ENCODE measurements at places on chromosomes 2 and 18.
A peak's percentile ranks its signal among the peaks of the same experiment; 100 is the strongest.

- DNase-seq: no peak
Measured at GRCh38 chr18:62109676-62110075, 77.2 kb downstream of the PIGN start.

- no peak for DNase-seq
Measured at GRCh38 chr18:58004317-58004716, 39.7 kb upstream of the NEDD4L start.

GRCh38 chr2:194380011-194380410 lies 1277.0 kb upstream of the SLC39A10 start:
- no peak for DNase-seq

GRCh38 chr2:177668617-177669016 lies 276.0 kb downstream of the AGPS start:
- no peak for DNase-seq

GRCh38 chr18:7657050-7657449 lies 89.9 kb downstream of the PTPRM start:
- no peak for DNase-seq

- no peak for DNase-seq
Measured at GRCh38 chr2:13050764-13051163, 334.0 kb downstream of the TRIB2 start.

- DNase-seq: no peak
Measured at GRCh38 chr2:215770668-215771067, 242.7 kb downstream of the MREG start.

GRCh38 chr18:30997223-30997622 lies 45.3 kb downstream of the DSC3 start:
- no peak for DNase-seq

DNA sequence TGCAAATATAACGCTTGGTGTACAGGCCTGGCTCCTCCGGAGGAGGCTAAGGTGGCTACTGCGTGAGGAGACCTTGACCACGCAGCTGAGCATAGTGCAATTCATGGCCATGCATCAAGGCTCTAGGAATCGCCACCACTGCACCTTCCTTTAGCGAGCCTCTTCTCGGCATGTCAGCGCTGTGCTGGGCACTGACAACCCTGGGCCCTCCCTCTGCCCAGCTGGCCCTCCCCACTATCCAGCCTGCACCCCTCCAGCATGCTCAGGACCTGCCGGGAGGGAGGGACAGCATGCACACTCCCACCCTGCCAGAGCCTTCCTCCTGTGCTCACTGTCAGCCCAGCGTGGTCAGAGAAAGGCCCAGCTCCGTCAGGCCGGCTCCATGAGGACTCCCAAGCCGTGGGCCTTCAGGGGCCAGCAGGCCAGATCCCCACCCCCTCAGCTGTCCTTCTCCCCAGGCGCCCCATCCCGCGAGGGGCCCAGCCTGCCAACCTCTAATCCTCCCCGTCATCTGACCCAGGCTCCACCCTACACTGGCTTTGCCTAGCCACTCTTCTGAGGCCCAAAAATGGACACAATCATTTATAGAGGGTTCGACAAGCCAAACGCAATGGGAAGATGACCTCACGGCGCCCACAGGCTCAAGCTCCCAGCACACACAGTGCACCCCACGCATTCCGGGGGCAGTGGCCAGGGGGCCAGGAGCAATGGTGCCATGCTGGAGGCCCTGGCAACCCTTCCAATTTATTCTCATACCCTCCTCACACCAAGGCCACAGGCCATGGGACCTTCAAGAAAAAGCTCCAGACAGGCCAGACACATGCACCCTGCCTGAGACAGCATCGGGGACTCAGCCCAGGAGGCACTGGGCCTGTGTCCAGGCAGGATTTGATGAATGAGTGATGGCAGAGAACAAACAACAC lies 3.5 kb downstream of the BIN1 start:
- no peak for DNase-seq

DNA sequence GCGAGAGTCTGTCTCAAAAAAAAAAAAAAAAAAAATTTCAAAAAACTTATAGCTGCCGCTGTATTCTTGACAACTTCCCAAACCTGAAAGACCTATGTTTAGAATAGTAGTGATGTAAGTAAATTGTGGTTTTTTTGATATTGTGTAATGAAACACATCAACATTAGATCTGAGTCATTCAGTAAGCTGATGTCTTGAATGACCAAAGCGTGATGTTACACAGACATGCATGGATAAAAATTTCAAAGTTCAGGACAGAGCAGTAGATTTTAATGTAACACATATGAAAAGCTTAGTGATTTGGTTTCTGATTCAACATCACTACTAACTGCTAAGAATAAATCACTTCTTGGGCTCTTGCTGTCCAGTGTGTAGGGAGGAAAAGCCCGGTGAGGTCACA lies 69.3 kb upstream of the MEX3C start:
- peak; percentile 94 for DNase-seq

- DNase-seq: no peak
Measured at GRCh38 chr2:9102861-9103662, 99.6 kb upstream of the MBOAT2 start.

GRCh38 chr2:164479460-164479859 lies 141.8 kb downstream of the GRB14 start:
- no peak for DNase-seq

- DNase-seq: no peak
Measured at GRCh38 chr2:73703675-73704074, 33.5 kb downstream of the TPRKB start.

DNA sequence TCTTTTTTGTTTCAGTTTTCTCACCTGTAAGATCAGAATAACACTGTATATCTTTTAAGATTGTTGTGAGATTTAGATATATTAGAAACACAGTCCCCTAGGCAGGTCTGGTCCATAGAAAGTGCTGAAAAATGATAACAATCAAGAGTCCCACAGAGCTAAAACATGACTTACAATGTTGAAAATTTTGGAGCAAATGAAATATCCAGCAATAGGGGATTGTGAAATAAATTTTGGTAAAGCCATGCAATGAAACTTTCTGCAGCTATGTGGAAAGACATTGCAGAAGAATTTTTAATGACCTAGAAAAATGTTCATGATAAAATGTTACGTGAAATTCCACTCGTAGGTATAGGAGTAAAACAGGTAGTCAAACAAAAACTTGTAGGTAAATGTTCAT lies 127.6 kb upstream of the SERPINE2 start:
- no peak for DNase-seq

- DNase-seq: no peak
Measured at GRCh38 chr18:74397572-74397971, 59.5 kb downstream of the DIPK1C start.
